ENCODE measurements at places on chromosomes 7 and 10. TPM values are rescaled to one million over a fixed set of nuclear protein-coding genes. Genes with fewer than 3 reads are reported as not detected.

Gene FKBP9
- polyA plus RNA-seq, result 176 TPM

GRCh38 chr7:7103343-7104313 is 78.7 kb upstream of the C1GALT1 start:
- DNase-seq, result peak; percentile 30

DNA sequence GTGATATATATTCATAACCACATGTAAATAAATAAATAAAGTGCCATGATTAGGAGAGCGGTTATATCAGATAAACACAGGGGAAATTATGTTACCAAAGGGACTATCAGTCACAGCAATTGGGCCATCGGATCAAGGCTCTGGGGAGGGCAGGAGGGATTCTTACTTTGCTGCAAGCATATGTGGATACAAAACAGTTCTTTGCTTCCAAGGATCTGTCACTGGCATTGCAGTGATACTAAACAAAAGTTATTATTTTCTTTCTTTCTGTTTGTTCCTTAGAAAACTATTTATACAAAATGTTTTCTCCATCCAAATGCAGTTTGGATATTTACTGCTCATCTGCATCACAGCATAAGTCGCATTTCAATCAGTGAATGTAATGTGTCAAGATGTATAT is 188.4 kb upstream of the MGMT start:
- no peak for DNase-seq

- DNase-seq, result no peak
Measured at GRCh38 chr7:66283003-66283920, 78.1 kb downstream of the TPST1 start.

GRCh38 chr10:72340510-72341261 is 14.0 kb downstream of the DNAJB12 start:
- DNase-seq, result no peak

GRCh38 chr10:110634527-110635209 is 9.5 kb upstream of the RBM20 start:
- DNase-seq, result no peak

DNA sequence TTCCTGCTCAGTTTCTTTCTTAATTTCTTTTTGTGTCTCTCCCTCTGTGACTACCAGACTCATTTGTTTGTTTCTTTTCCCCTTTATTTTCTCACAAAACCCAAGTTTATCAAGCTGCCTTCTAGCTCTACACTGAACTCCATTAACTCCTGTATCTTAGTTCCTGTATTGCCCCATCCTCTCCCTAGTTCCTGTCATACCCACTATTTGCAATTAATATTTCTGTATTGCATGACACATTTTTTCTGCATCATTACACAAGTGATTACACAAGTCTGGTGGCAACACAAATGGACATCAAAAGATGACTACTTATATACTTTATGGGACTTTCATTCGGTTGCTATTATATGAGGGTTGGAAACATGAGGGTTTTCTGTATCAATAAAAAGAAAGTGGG is 26.9 kb upstream of the OR9A4 start:
- no peak for DNase-seq

DNA sequence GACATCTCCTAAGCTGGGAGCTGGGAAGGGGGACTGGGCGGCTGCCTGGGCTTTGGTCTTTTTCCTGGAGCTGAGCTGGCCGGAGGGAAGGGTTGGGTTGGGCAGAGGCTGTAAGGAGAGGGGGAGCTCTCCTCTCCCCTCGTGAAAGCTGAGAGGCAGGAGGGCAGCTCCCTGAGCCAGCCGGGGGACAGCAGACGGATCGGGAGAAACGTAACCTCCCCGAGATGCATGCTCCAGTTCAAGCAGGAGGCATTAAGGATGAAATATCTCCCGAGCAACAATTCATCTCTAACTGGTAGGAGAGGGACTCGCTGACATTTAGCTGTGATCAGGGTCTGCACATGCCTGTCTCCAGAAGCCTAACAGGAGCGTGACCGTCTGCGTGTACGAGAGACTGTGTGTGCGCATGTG is 19.9 kb upstream of the LBX1 start:
- no peak for DNase-seq

GRCh38 chr10:80684259-80684658 is 146.6 kb downstream of the SH2D4B start:
- DNase-seq, result no peak
